RCC 7860 (cell line): ENCODE measurements at places on chromosomes 12 and 14.

GRCh38 chr14:69632164-69632563, 20.8 kb downstream of the SUSD6 start:
- DNase-seq, result no peak

- peak; percentile 96 for DNase-seq
Observed at GRCh38 chr12:93198086-93198485, 179.6 kb upstream of the NUDT4 start.

GRCh38 chr12:131460520-131460919, 250.4 kb upstream of the SFSWAP start:
- DNase-seq, result no peak

DNA sequence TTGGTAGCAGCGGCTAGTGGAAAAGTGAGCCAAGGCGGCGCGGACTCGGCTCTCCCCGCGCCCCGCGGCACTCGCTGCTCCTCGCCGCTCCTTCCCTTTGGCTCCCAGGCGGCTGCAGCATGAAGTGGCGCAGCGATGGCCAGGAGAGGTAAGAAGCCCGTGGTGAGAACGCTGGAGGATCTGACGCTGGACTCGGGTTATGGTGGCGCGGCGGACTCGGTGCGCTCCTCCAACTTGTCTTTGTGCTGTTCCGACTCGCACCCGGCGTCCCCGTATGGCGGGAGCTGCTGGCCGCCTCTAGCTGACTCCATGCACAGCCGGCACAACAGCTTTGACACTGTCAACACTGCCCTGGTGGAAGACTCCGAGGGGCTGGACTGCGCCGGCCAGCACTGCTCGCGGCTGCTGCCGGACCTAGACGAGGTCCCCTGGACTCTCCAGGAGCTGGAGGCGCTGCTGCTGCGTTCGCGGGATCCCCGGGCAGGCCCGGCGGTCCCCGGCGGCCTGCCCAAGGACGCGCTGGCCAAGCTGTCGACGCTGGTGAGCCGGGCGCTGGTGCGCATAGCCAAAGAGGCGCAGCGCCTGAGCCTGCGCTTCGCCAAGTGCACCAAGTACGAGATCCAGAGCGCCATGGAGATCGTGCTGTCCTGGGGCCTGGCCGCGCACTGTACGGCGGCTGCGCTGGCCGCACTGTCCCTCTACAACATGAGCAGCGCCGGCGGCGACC, 225.6 kb upstream of the CRY1 start:
- DNase-seq, result no peak

GRCh38 chr14:101075801-101076413, 172.4 kb upstream of the RTL1 start:
- DNase-seq, result no peak

DNA sequence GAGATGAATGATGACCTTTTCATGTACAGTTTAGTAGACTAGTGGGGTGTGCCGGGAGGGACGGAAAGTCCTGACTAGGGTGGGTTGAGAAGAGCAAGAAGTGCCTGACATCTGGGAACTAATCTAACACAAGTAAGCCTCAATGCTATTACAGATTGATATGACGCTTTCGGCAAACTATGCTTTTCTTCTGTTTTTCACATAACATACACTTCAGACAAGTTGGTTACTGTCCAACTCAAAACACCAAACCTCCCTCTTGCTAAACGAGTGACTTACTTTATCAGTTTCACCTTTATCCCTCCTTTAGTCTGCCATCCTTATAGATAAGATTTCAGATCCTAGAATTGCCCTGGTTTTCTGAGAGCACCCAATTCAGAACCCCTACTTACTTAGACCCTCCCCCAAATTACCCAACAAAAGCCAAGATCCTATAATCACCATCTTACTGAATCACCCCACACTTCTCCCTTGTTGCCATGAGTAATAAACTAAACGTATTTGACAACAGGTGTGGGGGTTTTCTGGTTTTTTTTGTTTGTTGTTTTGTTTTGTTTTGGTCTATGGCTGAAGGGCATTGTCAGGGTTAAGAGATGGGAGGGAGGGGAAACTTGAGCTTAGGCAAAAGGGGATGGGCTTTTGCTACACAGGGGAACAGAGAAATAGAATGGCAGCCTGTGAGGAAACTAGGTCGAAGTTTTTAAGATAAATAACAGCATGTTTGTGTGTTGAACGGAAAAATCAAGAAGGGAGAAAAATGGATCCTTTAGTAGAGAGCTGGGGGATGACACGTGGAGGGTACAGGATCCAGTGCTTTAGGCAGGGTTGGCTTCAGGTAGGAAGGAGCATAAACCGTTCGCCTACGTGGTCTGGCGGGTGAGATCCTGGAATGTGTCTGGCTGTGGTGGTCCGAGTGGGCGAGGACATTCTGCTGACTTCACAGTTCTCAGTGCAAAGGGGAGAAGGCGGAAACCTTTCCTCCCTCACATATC, 6.1 kb upstream of the PSMA3 start:
- no peak for DNase-seq

DNA sequence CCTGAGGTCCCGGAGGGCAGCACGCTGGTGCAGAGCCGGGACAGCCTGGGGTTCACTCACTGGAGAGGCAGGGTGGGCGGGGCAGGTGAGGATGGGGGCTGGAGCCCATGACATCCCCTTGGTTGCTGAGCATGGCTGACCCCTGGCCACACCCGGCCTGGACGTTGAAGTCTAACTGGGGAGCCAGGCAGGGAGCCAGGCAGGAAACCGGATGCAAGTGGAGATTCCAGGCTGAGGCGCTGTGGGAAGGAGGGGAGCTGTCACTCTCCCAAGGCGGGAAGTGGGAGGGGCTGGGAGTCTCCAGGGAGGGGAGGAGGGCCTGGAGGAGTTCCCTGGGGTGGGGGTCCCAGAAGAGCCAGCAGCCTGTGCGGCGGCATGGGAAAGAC, 7.7 kb upstream of the INF2 start:
- DNase-seq, result peak; percentile 65

DNA sequence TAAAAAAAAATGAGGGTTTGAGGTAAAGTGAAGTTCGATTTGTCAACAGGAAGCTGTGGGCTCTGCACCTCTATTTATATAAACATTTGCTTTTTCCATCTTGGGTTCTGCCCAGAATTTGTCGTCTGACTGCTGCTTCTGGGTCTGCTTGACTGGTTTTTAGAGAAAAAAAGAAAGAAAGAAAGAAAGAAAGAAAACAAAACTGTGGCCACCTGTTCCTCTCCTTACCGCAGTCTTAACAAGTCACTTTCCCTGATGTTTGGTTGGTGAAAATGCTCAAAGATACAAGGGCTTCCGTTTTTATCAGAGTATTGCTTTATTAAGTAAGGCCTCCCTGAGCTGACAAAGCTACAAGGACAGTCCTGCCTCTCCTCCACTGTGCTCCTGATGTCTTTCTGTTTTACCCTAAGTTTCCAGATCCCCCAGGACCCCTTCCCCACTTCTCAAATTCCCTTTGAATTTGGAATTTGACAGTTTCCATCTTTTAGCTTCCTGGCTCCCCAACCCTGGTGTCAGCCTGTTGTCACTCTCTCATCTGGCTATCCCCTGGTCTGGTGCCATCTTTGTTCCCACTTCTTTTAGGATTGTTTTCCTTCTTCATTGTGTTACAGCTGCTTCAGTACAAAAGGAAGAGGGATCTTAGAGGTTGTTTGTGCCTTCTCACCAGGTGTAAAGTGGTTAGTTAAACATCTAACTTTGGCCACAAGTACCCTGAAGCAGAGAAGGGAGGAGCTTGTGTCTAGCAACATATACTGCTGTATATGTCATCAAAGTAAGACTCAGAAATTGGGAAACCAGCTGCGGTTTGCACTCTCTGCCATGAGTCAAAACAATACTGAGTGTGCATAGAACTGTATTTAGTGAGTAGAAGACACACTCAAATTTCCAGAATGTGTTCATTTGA, 18.0 kb downstream of the MFAP5 start:
- no peak for DNase-seq

DNA sequence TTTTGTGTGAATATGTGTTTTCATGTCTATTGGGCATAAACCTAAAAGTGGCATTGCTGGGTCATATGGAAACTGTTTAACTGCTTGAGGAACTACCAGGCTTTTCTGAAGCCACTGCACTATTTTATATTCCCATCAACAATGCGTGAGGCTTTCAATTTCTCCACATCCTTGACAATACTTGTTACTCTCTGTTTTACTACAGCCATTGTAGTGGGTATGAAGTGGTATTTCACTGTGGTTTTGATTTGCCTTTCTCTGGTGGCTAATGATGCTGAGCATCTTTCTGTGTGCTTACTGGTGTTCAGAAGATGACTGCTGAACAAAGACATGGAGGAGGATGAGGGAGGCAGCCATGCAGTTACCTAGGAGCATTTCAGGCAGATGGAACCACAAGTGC, 13.2 kb upstream of the TDG start:
- DNase-seq, result no peak

DNA sequence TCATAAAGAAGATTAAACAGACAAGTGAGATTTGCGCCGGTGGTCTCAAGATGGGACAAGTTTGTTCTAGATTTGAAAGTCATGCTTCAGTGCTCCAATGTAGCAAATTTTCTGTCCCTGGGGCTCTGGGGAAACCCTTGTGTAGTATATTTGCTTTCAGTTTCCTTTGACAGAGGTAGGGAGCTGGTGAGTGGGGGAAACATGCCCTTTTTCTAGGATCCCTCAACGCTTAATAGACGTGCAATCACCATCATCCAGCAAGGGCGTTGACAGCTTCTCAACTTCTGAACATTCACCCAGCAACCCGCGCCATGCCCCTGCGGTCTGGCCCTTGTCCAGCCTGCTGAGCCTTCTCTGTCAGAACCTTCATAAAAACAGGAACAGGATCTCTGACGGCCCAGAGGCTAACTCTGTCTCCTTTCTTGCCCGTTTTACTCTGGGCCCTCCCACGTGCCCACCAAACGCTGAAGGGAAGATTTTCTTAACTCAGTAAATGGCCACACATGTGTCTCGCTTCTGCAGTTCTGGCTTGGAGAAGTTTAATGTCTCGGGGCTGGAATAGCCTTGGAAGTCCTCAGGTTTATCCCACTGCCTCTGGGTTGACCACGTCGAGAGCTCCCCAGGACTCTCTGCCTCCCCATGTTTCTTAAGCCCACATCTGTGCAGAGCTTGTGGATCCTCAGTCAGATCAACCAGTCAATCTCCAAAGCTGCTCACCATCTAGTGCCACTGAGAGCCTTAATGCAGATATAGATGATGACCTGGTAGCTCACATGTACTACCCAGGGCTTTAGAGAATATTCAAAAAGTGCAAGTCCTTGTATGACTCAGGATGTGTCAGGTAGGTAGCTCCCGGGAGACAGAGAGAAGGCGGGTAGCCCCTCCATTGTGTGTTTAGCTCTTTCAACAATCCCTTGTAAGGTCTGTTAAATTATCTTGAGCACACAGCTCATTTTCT, 58.1 kb upstream of the CCND2 start:
- DNase-seq, result no peak

DNA sequence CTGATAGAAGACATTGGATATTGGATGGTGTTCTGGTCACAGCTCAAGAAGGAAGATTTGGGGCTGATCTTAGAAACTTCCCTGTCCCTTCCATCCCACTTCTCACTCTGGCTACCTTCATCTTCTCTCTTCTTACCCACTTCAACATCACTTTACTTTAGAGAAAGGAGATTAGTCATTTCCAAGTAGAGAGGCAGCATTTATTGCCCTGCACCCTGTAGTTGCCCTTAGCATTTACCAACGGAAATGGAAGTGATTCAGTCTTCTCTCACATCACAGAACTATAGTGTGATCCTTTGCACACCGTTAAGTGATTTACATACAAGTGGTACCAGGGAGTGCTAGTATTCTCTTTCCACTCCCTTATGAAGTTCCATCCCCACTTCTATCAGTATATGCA, 52.4 kb downstream of the PHLDA1 start:
- peak; percentile 82 for DNase-seq

DNA sequence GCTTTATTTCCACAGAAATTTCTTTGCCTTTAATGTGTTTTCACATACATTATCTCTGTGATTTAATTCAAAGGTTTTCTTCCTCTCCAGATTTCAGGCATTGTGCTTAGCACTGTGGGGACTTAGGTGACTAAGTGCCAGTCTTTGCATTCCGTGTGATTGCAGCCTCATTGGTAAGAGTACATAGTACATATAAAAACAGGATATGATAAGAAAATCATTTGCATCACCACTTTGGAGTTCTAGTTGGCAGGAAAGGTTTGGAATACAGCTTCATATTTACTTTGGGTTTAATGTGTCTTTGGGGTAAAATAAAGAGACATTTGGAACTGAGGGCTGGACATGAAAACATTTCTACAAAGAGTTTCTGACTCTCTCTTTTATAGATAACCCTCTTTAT, 37.8 kb upstream of the C12orf75 start:
- peak; percentile 51 for DNase-seq

DNA sequence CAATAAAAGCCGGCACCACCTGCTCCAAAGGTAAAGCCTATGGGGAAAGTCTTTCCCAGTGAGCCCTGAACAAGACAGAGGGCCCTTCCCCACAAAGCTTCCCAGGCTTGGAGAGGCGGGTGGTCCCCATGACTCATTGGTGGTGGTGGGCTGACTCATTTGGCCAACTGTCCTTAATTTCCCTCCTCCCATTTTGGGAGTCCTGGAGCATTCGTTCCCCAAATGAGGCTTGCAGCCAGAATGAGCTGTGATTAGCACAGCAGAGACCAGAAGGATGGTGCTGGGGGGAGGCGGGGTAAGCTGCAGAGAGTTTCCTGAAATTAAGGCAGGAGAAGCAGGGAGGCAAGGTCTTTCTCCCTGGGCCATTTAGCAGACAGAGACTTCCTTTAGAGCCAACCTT, 241.7 kb downstream of the DPF3 start:
- no peak for DNase-seq

- no peak for DNase-seq
Observed at GRCh38 chr14:54906075-54906474, 3.4 kb upstream of the GCH1 start.

GRCh38 chr12:26971963-26972362, 33.7 kb downstream of the FGFR1OP2 start:
- DNase-seq, result no peak

GRCh38 chr14:71209888-71210287, 302.6 kb downstream of the PCNX1 start:
- DNase-seq, result no peak

GRCh38 chr14:58200846-58201245, 897 bp downstream of the ACTR10 start:
- no peak for DNase-seq

GRCh38 chr12:105915997-105916759, 222.6 kb downstream of the NUAK1 start:
- no peak for DNase-seq

DNA sequence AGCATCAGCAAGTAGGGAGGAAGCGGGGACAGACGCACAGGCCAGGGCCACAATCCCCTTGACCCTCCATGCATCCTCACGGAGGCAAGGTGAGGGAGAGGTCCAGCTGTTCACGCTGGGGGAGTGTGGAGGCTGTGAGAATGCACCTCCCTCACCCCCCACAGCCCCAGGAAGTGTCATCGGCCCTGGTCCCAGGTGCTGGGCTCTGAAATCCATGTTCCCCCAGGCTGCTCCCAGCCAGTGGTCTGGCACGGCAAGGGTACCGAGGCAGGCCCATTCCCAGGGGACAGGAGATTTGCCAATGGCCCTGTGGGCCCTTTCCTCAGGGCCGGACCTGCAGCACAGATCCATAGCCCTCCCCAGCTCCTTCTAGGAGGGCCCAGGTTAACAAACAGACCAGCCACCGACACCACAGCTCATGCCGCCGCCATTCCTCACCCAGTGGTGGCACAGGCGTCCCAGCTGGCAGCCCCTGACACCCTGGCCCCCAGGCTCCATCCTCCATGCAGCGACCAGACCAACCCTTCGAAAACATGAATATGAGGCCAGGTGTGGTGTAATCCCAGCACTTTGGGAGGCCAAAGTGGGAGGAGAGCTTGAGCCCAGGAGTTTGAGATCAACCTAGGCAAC, 21.9 kb upstream of the EIF5 start:
- DNase-seq, result no peak
